IMR-90 (cell line): ENCODE measurements at places on chromosomes 5 and 9. TPM values are rescaled to one million over a fixed set of nuclear protein-coding genes. Genes with fewer than 3 reads are reported as not detected.

PPWD1 gene
- total RNA-seq: 17.9 and 30.8 TPM in 2 replicates

GRCh38 chr5:154858297-154858971, at the start of gene CNOT8:
TSS of gene CNOT8 (plus strand) at chr5:154858627. CDS start at chr5:154863279, 4,652 bp downstream.
- peaks cover 1% of the 10 kb centered on the region; the same call in 1 of the 2 replicates for H3K4me1 ChIP-seq

DNA sequence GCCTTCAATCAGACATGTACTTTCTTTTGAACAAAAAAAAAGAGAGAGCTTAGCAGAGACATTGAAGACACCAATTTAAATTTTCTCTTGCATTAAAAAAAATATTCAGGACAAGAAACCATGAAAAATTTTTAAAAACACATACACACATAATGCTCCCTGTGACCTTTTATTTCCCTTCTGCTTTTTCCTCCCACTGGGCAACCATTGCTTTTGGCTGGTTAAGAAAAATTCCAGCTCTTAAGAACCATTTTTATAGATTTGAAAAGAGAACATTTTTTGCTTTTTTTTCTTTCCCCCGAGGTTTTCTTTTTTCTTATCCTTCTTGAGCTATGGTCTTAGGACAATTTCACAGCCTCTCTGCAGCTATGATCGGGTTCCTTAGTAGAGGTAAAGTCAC, 6.1 kb upstream of the HMHB1 start:
- no peaks in the 10 kb centered on the region for H3K27me3 ChIP-seq
- no peak for DNase-seq
- no peaks in the 10 kb centered on the region for H3K4me1 ChIP-seq

PIGO gene
- total RNA-seq: 8.1 and 9.3 TPM in 2 replicates

- H3K4me3 ChIP-seq: no peak overlapping the region
- peak; percentile 10 for DNase-seq
- H3K4me1 ChIP-seq: no peaks in the 10 kb centered on the region
- H3K27me3 ChIP-seq: no peaks in the 10 kb centered on the region
- H3K36me3 ChIP-seq: no peaks in the 10 kb centered on the region
- H3K27ac ChIP-seq: no peak overlapping the region
Measured at GRCh38 chr9:109417054-109417453, 81.1 kb downstream of the PTPN3 start.

PRUNE2 gene
- total RNA-seq: 1.4 and 1.6 TPM in 2 replicates
